Naive thymus-derived CD8-positive, alpha-beta T cell (primary cell): ENCODE measurements at places on chromosomes 2 and 18. TPM values are rescaled to one million over a fixed set of nuclear protein-coding genes. Genes with fewer than 3 reads are reported as not detected.

MRPL53 gene
- 148 TPM for polyA plus RNA-seq

DNA sequence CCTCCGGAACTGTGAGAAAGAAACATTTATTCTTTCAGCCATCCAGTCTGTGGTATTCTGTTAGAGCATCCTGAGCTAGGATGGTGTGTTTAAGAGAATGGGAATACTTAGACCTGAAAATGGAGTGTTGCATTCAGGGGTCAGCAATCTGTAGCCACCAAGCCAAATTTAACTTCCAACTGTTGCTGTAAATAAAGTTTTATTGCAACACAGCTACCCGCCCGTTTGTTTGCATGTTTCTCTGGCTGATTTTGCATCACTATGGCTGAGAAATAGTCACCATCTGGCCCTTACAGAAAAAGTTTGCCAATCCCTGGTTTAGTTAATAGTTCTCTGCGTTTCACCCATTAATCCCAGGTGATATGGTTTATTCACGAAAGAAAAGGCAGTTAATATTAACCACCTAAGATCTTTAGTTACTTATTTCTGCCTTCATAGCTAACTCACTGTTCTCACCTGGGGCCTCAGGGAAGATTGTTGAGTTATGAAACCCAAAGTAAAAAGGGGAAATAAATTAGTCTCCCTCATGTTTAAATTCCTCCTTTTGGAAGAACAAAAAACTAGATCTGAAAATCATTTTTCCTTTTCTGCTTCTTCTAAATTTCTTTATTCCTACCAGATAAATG is 9.5 kb upstream of the CYS1 start:
- DNase-seq = no peak

CYP1B1 gene
- 0.14 TPM for polyA plus RNA-seq

GRCh38 chr2:172358691-172359556 is 68.5 kb upstream of the ITGA6 start:
- DNase-seq = no peak

DNA sequence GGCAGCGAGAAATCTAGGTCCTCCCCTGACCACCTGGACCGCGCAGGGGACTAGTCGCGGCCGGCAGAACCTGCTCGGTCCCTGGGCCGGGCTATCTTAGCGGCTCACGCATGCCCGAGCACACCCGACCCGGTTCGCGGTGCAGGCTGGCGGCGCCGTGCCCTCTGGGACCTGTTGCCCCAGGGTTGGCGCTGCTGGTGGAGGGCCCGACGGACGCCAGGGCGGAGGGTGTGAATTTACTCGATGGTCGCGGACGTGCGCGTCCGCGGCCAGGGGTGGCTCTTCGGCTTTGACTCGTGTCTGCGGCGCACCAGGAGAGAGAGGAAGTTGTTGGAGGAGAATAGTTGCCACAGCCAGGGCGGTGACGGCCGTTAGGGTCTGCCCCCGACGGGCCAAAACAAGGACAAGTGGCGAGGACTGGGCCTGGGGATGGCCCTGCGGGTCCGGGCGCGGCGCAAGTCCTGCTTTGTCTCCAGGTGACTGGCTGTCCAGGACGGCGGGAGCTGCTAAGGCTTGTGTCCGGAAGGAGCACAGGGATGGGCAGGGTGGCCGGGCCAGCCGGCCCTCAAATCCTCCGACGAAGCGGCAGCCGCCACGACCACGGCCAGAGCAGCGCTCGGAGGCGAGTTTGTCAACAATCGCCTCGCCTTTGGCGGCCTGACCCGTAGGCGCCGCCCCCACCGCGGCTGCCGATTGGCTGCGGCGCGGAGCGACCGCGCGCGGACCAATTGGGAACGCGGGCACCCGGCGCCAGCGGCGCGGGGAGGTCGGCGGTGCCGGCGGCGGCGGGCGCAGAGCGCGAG is 1.3 kb downstream of the BCL2L11 start:
- peak; percentile 77 for DNase-seq

DNA sequence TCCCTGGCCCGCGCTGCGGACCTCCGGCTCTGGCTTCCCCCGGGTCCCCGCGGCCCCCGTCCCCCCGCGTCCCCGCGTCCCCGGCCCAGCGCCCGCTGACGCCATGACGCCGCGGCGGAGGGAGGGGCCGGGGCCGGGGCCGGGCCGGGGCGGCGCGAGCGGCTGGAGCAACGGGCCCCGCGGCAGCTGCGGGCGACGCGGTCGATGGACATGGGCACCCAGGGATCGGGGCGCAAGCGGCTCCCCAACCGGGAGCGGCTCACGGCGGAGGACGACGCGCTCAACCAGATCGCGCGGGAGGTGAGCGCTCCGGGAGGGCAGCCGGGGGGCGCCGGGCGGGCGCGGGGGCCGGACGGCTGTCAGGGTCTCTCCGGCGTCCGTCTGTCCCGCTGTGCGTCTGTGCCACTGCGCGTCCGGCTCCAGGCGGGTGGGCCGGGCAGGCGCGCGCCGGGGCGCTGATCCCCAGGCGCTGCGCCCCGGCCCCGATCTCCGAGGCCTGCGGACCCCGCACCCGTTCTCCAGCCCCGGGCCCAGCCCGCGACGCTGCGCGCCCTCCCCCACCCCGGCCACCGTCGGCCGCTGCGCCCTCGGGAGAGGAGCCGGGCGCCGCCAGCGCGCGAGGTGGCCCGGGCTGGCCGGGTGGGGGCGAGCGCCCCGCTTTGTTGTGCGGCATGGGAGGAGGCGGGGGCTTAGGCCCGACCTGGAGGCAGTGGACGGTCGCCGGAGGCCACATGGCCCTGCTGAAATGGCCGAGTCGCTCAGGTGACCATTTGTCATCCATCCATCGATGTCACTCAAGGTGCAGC is at the start of gene LRRFIP1:
Gene LRRFIP1 (plus strand): TSS at position 147 of the 806 bp plus-strand sequence. CDS start 58 bp downstream, at position 205.
- DNase-seq = peak; percentile 14

DNA sequence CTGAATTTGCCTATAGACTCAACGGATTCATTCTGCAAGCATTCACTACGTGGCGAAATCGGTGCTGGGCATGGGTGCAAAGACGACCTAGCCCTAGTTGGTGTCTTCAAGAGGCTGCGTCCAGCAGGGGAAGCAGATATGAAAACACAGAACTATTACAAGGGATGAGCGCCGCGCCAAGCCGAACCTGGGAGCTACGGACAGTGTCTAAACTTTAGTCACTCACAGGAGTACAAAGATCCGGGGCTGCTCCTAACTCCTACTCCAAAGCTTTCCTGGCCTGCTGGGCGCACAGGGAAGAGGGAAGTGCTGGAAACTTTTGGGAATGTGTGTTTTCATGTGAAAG is 732 bp upstream of the ANXA4 start:
- peak; percentile 14 for DNase-seq

DNA sequence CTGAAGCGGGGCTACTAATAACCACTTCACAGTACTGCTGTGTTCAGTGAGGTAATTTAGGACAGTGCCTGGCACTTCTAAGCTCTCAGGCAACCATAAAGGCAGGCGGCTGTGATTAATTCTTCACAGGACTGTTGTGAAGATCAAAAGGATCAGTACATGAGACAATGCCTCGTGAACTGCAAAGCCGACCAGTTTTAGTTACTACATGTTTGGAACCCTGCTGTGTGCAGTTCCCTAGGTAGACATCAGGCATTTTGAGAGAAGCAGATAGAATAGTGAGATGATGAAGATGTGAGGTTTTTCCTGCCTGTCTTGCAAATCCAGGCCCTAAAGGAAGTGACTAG is 19.1 kb downstream of the EFHD1 start:
- DNase-seq = no peak

DNA sequence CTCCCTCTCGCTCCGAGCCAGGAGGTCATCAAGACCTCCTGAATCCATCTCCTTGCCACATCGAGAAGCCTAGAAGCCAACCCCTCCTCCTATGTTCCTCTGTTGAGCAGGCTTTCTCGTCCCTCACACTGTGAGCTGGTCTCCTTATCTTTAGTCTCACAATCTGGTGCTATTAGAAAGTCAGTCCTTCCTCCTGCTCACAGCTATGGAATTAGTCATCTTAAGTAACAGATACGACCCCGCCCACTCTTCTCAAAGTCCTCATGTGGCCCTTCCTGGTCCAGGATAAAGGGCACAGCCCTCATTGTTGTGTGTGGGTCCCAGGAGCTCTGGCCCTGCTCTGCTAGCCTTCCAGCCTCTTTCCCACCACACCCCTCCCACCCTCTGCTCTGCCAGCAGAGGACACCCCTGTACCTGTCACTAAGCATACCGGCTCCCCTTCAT is 41.4 kb upstream of the TRIB2 start:
- no peak for DNase-seq
